Activated T-cell treated with anti-CD3 and anti-CD28 coated beads for 1 hour (primary cell): ENCODE measurements at places on chromosomes 13 and 19.

GRCh38 chr19:46886546-46887239 lies 25.9 kb downstream of the ARHGAP35 start:
- DNase-seq, result no peak

GRCh38 chr13:75363371-75363770 lies 118.6 kb downstream of the TBC1D4 start:
- no peak for DNase-seq

DNA sequence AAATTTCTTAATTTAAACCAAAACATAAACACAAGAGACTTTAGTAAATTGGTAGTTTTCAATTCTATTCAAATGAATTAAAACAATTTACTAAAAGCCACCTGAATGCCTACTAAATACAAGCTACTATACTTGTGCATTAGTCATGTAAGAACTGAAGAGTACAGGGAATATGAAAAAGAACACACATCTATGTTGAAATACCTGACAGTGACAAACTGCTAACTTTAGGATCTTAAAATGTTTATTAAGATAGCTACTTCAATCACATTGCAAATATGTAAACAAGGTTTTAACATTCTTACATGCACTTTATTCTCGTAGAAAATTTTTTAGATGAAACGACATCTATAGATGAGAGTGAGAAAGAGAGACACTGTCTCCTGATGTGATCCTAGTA lies 4.1 kb downstream of the SPRYD7 start:
- DNase-seq, result no peak

GRCh38 chr19:53147645-53148044 lies 11.2 kb downstream of the ZNF347 start:
- no peak for DNase-seq

DNA sequence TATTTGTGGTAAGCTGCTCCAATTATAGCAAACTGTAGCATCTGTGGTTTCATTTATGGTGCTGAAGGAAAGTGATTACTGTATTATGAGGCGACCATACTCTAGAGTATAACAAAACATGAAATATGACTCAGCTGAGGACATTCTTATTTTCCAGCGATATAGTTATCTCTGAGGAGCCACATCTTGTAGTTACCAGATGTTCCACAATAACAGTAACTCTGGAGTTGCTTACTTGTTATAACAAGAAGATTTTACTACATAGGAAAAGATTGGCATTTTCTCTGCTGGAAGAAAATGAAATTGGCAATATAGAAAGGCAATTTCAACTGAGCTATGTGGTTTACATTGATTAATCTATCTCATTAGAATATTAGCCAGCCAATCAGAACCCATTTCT lies 1634.2 kb downstream of the PCDH9 start:
- no peak for DNase-seq

DNA sequence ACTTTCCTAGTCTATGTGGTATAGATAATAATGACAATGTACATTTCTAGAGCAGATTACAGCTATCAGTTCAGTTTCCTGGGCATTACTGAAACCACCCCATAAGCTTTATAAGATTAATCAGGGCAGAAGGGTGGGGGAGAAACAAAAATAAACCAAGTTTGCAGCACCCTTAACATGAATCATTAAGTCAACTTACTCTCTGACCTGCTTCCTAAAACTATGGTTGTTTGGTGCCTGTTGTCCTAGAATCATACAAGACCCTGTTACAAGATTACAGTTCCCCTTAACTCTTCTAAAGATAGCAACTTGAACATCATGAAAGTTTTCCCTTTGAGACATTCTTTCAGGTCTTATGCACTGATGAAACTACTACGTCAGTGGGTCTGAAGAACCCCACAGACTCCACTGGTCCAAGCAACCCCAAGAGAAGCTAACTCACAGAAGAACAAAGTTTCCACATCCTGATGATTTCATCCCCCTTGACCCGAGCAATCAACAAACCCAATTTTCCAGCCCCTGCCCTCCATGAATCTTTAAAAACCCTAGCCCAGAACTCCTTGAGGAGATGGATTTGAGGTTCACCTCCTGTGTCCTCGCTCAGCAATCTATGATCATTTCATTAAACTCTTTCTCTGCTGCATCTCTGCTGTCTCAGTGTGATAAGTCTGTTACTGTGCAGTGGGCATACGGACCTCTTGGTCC lies 336.5 kb downstream of the FOXO1 start:
- no peak for DNase-seq

DNA sequence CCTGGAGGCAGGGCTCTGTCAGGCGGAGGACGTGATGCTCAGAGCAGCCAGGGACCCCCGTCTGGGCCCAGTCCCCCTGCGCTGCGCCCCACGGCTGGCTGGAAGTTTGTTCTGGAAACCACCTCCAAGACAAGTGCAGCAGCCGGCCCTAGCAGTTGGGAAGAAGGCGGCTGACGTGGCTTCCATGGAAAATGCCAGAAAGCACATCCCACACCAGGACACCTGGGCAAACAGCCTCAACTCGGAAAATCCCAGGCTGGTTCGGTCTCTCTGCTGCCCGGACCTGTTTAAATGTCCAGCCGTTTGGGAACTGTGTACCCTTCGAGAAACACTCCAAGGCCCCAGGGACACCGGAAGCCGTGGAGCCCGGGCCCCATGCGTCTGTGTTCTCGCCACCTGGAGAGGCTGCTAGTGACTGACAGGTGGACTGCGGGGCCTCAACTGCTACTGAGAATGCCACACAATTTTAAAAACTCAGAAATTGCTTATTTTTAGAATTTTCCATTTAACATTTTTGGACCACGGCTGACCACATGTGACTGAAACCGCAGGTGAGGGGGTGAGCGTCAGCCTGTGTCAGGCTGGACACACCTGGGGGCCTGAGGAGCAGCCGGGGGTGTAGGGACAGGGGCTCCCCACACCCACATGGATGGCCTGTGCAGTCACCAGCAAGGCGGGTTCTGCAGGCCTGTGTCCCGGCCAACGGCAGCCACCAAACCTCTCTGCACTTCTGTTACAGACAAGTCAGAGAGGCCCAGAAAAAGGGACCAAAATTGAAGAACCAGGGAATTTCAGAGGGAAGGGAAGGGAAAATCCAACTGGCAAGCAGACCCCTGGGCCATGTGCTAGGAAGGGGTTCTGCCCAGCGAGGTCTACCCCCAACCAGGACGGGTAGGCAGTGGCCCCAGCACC lies 31.7 kb downstream of the RASA3 start:
- no peak for DNase-seq

- DNase-seq, result no peak
Measured at GRCh38 chr13:95236774-95237173, 64.5 kb downstream of the ABCC4 start.

- peak; percentile 20 for DNase-seq
Measured at GRCh38 chr19:408902-409515, at the start of gene C2CD4C. Gene C2CD4C, minus strand, starts transcription at chr19:409147. Its CDS starts 786 bp downstream, at chr19:408361.

GRCh38 chr13:63307228-63307627 lies 1891.6 kb upstream of the PCDH20 start:
- no peak for DNase-seq

- no peak for DNase-seq
Measured at GRCh38 chr13:71358218-71358617, 508.8 kb downstream of the DACH1 start.

DNA sequence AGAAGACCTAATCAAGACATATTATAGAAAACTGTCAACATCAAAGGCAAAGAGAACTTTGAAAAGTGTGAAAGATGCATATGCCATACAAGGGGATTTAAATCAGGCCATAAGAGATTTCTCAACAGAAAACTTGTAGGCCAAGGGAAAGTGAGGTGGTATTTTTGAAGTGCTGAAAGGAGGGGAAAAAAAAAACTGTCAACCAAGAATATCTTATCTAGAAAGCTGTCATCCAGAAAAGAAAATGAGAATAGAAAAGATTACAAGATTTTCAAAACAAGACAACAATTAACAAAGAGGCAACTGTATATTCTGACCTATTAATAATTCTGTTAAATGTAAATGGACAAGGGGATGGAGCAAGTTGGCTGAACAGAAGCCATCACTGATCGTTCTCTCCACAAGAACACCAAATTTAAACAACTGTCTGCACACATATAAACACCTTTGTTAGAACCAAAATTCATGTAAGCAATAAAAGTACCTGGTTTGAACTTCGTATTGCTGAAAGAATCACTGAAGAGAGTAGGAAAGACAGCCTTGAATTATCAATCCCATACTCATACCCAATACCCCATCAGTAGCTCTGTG lies 880.1 kb upstream of the PCDH9 start:
- DNase-seq, result no peak

GRCh38 chr19:16226878-16227836 lies 29.4 kb downstream of the AP1M1 start:
- no peak for DNase-seq

DNA sequence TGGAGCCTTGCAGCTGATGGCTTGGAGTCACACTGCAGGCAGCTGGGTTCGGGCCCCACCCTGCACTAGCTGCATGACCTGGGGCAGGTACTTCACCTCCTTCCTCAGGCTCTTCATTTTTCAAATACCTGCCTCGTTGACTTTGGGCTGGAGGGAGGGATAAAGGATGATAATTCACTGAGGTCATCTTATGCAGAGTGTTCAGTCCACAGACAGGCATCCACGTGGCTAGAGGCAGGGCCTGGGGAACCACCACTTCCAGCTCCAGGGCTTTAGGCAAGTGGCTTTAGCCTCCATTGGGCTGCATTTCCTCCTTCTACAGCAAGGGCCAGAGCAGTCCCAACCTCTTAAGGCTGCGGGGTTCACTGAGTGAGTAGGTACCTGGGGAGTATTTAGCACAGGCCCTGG lies 84.8 kb downstream of the SIPA1L3 start:
- no peak for DNase-seq

DNA sequence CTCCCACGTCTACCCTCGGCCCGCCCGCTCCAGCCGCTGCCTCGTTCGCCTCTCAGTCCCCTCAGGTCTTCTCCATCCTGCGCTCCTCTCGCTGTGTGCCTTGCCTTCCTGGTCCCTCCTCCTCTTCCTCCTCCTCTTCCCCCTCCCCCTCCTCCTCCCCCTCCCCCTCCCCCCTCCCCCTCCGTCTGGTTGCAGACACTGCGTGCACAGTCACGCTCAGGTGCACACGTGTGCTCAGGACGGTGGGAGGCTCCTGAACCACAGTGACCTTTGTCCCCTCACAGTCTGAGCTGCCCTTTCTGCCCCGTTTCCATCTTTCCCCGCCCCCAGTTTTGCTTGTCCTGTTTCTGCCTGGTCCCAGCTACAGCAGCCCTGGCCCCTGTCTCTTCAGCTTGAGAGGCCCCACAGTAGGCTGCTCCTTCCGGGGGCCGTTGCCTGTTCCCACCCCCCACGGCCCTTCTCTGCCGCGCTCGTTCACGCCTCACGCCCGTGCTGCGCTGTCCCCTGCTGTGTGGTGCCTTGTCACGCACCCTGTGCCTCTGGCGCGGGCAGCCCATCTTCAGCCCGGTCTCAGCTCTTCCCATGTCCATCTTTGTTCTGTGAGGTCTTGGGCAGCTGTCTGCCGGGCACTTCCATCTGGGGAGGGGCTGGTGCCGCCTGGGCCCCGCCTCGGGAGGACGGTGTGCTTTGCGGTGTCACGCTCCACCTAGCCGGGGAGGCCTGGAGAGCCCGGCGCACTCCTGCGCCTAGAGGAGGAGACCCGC lies 13.8 kb upstream of the RPS15 start:
- no peak for DNase-seq

- peak; percentile 35 for DNase-seq
Measured at GRCh38 chr19:34217952-34218817, 36.2 kb upstream of the GARRE1 start.

- DNase-seq, result no peak
Measured at GRCh38 chr13:113410472-113411201, 42.7 kb downstream of the ADPRHL1 start.

DNA sequence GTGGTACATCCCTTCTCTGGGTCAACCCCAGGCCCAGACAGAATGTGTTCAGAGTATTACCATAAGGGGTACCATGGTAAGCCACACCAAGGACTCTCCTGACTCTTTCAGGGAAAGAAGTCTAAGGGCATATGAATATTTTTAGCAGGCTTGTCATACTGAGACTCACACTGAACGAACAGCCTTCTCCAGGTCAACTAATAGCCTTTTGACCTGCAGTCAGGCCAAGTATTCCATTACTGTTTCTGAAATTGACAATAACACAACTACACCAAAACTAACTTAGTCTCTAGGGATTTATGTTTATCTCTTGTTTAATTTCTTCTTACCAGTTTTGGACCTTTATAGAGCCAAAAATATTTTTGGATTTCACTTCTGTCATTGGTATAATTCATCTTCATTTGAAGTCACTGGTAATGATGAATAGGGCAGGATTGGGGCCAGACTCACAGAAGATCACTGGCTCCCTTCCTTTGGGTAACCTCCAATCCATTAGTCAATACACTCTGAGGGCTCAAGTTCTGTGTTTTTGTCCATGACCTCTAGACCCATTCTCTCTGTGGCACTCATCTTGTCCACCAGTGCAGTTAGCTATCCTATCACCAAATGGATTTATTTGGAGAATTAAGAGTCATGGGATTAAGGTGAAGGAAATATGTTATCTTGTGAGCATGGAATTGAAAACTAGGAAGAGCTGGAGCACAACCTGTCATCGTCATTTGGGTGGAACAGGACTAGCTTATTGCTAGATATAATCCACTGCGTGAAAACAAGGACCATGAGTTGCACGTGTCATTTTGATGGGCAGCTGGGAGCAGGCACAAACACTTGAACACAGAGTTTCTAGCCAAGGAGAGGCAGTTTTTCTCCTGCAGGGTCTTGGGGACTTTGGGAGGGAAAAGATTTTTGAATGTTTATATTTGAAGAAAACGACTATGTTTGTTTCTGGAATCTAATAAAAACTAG lies 313.3 kb downstream of the DCLK1 start:
- DNase-seq, result no peak

DNA sequence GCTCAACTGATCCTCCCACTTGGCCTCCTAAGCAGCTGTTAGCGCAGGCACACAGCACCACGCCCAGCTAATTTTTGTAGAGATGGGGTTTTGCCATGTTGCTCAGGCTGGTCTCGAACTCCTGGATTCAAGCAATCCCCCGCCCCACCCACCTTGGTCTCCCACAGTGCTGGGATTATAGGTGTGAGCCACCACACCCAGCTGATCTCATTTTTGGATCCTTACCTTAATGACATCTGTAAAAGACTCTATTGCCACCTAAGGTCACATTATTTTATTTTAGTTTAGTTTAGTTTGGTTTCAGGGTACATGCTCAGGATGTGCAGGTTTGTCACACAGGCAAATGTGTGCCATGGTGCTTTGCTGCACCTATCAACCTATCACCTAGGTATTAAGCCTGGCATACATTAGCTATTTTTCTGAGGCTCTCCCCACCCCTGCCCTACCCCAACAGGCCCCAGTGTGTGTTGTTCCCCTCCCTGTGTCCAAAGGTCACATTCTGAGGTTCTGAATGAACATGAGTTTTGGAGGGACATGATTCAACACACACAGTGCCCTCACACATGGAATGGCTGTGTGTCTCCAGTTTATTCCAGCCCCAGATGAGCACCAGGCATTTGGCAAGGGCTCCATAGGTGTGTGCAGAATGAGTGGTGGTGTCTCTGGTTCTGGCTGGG lies 1.3 kb downstream of the OR10H5 start:
- no peak for DNase-seq

- no peak for DNase-seq
Measured at GRCh38 chr13:49234741-49235140, 13.0 kb upstream of the CDADC1 start.

GRCh38 chr19:35783469-35784434 lies 8.4 kb downstream of the ARHGAP33 start:
- no peak for DNase-seq

- no peak for DNase-seq
Measured at GRCh38 chr13:21402586-21403307, 56.4 kb downstream of the ZDHHC20 start.

- DNase-seq, result no peak
Measured at GRCh38 chr13:112001571-112001970, 65.4 kb upstream of the SOX1 start.

- no peak for DNase-seq
Measured at GRCh38 chr19:43809762-43810696, 7.8 kb upstream of the LYPD5 start.
